Renal cortical epithelial cell (primary cell): ENCODE measurements at places on chromosomes 2 and 18. TPM values are rescaled to one million over a fixed set of nuclear protein-coding genes. Genes with fewer than 3 reads are reported as not detected.

SH3BP4 gene
- 58.5 and 116 TPM in 2 replicates for total RNA-seq

NCKAP5 gene
- 0.55 and 0.69 TPM in 2 replicates for total RNA-seq

SLC66A2 gene
- 44.7 and 53.7 TPM in 2 replicates for total RNA-seq

LYG2 gene
- not detected in 2 replicates for total RNA-seq

AGPS gene
- 81.1 and 95.4 TPM in 2 replicates for total RNA-seq

GRCh38 chr2:127582863-127583861 lies 47.7 kb downstream of the MYO7B start:
- no peak for DNase-seq

- no peak for DNase-seq
Observed at GRCh38 chr2:24024018-24024417, 14.1 kb downstream of the MFSD2B start.

- DNase-seq = no peak
Observed at GRCh38 chr2:81481994-81482368, 1177.4 kb upstream of the LRRTM1 start.

- DNase-seq = no peak
Observed at GRCh38 chr2:172554352-172555271, 1.3 kb upstream of the PDK1 start.
